ENCODE measurements at places on chromosomes 6 and 20.
A peak's percentile ranks its signal among the peaks of the same experiment; 100 is the strongest.

DNA sequence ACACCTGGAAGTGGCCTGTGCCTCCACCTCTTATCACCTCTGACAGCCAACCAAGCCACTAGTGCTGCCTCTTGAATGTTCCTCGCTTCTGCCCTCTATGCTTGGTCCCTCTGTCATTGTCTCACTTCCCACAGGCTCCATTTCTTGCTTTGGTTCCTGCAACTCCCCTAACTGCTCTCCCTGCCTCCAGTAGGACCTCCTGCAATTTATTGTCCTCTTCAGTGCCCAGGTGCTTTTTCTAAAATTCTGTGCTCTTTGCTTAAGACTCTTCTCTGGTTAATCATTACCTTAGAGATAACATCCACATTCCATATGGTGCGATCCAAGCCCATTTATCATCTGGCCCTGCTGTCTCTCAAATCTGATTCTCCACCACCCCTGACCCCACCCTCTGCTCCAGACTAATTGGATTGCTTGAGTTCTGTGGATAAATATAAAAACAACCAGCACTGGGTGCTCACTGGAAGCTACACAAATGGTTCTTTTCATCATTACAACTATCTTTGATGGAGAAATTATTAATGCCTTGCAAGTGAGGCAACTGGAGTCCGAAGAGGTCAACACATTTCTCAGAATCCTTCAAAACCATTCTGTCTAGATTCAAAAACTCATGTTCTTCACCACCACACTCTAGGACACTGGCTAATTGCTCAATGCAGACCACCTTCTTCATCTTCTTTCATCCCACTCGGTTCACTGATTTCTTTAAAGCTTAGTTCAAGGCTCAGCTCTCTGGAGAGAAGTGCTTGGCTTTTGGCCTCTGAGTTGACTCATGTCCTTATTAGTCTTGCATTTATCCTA is 47.2 kb downstream of the FOXA2 start:
- DNase-seq, result no peak

DNA sequence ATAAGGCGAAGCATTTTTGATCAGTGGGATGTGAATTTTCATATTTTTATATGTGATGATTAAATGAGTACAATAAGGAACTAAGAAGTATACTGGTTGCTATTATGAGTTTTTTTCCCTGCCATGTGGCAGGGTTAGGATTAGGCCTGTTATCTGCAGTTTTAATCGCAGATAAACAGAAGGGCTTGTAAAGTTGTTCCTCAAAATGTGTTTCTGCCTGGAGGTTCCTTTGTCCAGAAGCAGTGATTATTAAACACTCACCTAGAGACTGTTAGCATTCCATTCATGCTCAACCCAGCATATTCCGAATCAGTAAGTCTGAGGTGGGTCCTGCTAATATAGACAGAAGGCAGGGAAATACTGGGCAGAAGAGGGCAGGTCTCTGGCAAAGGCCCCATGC is 316.0 kb downstream of the CLIC5 start:
- DNase-seq, result peak; percentile 3

DNA sequence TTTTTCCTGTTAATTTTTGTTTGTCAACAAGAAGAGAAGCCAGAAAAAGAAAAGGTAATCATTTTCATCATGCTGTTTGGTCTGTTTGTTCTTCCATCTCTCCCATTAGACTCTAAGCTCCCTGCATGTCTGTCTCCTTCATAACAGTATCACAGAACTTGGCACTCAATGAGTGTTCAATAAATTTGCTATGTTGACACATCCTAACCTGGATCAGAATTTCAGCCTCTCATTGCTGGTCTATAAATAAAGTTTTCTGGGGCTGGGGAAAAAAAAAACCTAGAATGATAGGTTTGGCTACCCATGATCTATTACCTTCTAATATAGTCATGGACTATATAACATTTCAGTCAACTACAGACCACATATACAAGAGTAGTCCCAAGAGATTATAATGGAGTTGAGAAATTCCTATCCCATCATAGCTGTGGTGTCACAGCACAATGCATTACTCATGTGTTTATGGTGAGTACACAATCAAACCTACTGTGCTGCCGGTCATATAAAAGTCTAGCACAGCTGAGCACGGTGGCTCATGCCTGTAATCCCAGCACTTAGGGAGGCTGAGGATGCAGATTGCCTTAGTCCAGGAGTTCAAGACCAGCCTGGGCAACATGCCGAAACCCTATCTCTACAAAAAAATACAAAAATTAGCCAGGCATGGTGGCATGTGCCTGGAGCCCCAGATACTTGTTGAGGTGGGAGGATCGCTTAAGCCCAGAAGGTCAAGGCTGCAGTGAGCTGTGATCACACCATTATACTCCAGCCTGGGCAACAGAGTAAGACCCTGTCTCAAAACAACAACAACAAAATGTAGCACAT is 5.9 kb downstream of the NUDT3 start:
- peak; percentile 40 for DNase-seq

GRCh38 chr20:50731055-50731929 is at the start of gene PARD6B:
Gene PARD6B, plus strand, starts transcription at chr20:50731580. Its CDS starts 207 bp downstream, at chr20:50731787.
- peak; percentile 97 for DNase-seq

- DNase-seq, result no peak
Observed at GRCh38 chr6:159999240-159999671, 30.4 kb downstream of the IGF2R start.

GRCh38 chr6:107815846-107816245 is 8.3 kb downstream of the SCML4 start:
- DNase-seq, result no peak

- no peak for DNase-seq
Observed at GRCh38 chr6:170160031-170160627, 130.7 kb downstream of the DLL1 start.
